Lung microvascular endothelial cell (primary cell): ENCODE measurements at places on chromosomes 12 and 14.

- DNase-seq = no peak
Observed at GRCh38 chr12:96212456-96213375, 18.5 kb downstream of the ELK3 start.

- peak; percentile 54 for DNase-seq
Observed at GRCh38 chr12:102438047-102438826, 42.1 kb downstream of the IGF1 start.

- no peak for DNase-seq
Observed at GRCh38 chr12:121857322-121858246, 1.1 kb downstream of the HPD start.

DNA sequence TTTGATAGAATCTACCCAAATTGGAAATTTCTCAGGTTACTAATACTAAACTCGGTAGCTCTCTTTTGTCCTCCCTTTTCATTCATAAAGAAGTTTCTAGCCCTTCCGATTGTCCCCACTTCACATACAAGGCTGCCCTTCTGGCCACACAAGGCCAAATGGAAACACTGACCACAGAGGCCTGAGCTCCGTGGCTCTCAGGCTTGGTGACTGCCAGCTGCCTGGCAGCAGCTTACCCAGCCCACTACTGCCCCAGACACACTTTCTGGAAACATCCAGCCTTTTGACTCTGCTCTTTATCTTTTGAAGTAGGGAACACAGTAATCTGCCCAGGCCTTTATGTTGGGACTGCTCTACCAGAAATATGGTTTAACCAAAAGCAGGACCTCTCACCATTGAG is 167.2 kb downstream of the GCH1 start:
- no peak for DNase-seq

- DNase-seq = no peak
Observed at GRCh38 chr12:39459027-39459434, 16.1 kb upstream of the KIF21A start.

DNA sequence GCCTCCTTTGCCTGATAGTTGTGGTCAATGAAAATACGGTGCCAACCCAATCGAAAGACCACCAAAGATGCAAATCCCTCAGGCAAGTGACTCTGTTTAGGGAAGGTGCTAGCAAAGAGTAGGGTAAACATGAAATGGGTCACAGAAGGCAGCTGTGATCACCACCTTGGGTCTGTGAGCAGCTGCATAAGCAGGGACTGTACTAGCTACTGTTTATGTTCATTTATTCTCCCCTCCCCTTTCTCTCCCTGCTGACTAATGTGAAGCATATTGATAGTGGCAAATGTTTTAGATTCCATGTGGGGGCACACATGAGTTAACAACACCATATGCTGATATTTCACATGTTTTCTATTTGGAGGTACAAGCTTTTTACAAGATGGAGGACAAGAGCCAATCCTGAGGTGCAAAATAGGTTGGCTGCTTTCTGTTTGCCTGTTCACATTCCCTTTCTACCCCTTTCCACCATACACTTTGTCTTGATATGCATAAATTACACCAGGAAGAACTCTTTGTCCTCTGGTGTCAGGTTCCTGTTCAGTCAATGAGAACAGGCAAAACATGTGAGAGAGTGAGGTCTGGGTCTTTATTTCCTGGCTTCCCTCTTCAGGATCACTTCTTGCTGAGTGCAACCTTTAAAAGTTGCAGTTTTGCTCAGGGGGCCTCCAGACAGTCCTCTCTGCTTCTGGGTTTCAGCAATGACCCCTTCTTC is 71.1 kb downstream of the AVPR1A start:
- no peak for DNase-seq

GRCh38 chr14:86954623-86955022 is 1038.4 kb downstream of the GALC start:
- no peak for DNase-seq

- DNase-seq = no peak
Observed at GRCh38 chr12:74490390-74491064, 47.1 kb upstream of the ATXN7L3B start.

DNA sequence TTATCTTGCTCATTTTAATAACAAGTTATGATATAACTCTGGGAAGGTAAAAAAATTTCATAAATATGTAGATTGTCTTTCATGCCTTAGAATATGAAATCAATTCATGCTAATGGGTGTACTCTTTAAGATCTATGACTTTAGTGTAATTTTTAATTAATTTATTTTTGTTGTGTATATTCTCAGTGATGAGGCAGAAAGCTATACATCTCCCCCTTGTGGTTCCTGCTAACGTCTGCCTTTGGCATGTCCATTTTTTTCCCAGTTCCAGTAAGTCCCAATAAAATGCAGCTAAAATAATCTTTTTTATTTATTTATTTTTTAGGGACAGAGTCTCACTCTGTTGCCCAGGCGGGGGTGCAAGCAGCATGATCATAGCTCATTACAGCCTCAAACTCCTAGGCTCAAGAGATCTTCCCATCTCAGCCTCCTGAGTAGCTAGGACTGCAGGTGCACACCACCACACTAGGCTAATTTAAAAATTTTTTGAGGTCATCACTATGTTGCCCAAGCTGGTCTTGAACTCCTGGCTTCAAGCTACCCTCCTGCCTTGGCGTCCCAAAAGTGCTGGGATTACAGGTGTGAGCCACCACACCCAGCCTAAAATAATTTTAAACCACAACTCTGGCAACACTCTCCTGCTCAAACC is 3.3 kb upstream of the CHURC1 start:
- peak; percentile 57 for DNase-seq

- no peak for DNase-seq
Observed at GRCh38 chr14:104513641-104514046, 65.9 kb upstream of the C14orf180 start.

DNA sequence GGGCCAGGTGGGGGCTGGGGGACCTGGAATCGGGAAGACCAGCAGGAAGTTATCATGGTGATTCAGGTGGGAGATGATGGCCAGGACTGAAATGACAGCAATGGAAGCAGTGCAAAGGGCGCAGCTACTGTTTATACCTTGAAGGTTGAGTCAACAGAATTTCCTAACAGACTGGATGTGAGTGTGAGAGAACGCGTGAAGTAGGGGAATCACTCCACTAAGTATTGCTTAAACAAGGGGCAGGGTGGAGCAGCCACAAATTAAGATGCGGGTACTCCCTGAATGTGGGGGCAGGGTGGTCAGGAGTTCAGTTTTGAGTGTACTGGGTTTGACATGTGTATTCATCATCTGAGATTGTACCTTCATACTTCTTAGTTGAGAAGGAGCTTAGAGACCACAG is 45.1 kb downstream of the MYF5 start:
- no peak for DNase-seq

- DNase-seq = peak; percentile 33
Observed at GRCh38 chr12:114018669-114019068, 52.5 kb upstream of the RBM19 start.

DNA sequence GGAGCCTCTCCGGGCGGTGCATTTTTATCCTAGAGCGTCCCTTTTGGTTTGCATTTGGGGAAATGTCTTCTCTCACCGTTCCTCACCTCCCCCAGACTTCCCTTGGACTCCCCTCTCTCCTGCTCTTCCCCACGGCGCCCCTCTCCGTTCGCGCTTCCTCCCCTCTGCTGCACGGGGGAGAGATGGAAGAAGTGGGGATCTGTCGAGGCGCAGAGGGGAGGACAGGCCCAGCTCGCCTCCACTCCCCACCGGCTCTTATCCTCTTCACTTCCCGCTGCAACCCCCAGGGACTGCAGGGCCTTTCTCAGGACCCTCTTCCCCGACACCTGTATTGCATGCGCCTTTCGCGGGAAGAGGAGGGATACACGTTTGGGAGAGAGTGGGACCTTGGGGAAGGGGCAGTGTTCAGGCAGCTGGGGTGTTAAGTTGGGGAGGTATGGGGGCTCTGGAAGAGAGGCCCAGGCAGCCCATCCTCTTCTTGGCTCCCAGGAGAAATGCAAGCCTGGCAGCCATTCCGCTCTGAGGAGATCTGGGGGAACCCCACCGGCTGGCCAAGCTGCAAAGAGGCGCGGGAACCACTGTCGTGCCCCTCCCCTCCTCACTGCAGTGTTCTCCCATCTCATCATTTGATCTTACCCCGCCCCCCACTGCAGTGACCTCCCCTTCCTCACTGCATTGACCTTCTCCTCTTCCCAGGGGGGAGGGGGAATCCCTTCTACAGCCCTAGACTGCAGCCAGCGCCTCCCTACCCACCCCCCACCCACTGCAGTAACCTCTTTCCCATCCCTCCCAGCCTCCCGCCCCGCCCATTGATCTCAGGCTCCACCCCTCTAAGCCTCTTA is 788 bp downstream of the ENO2 start:
- DNase-seq = no peak
